NCI-H1436 (cell line): ENCODE measurements at places on chromosomes 3 and 15.

DNA sequence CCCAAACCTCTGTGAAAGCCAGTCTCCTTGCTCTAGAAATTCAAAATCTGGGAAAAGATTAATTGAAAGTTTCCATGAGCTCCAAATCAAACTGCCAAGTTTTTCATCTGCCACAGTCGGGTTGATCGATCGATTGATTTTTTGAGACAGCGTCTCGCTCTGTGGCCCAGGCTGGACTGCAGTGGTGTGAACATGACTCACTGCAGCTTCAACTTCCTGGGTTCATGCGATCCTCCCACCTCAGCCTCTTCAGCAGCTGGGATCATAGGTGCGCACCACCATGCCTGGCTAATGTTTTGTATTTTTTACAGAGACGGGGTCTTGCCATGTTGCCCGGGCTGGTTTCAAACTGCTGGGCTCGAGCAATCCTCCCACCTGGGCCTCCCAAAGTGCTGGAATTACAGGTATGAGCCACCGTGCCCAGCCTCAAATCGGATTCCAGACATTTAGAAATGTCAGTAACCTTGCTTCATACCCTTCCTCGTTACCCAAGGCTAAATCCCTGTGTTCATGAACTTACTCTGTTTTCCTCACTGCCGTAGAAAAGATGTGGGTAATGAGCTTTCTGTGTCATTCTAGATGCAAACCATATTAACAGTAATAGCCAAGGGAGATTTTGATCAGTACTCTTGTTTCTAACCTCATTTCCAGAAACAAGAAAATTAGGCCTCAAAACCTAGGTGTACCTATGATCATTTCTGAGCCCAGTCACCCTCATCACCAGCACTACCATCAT lies 105.9 kb upstream of the AKAP13 start:
- DNase-seq = no peak

- no peak for DNase-seq
Observed at GRCh38 chr3:178950676-178951075, 120.9 kb downstream of the ZMAT3 start.

GRCh38 chr3:42711491-42712343 lies 9.1 kb upstream of the HHATL start:
- no peak for DNase-seq

DNA sequence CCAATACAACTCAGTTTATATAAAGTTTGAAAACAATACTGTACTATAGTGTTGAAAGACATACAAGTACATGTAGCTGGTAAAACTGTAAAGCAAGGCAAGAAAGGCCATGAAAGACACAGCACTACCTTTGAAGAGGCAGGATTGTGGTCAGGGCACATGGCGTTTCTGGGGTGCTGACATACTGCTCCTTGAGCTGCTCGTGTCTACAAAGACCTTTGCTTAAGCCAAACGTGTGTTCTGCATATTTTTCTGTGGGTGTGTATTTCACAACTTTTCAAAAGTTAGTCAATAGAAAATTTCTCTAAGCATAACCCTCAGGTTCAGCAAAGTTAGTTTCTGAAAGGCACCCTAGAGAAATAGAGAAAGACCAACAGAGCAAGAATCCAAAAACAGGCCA lies 14.1 kb upstream of the TOPAZ1 start:
- DNase-seq = no peak

- DNase-seq = no peak
Observed at GRCh38 chr3:61765157-61765876, 203.9 kb downstream of the PTPRG start.

DNA sequence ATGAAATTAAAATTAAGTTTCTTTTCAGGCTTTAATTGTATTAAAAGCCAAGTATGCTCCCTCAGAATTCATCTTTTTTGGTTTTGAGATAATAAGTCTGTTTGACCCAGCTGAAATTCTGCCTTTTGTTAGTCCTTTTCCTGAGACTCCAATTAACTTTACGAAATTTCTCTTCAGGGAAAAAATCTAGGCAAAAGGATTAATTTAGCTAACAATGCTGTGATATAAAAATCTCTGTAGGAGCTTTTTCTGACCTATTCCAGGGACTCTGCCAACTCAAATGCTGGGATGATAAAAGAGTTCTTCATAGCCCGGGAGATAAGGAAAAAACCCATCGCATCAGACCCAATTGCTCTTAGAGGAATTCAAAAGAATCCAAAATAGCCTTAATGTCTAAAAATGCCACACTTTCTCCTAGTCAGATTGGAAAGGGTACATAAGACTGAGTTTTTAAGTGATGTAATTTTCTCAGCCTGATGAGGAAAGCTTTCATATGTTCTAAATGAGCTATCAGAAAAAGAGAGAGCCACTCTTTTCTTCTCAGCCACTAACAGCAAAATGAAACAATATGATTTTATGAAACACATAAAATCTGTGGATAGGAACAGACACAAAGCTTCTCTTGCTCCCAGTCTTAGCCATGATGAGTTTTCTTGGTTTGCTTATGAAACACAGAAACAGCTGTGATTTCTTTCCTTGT lies 405.1 kb downstream of the ROBO1 start:
- DNase-seq = no peak

GRCh38 chr15:39238443-39238842 lies 342.4 kb upstream of the THBS1 start:
- DNase-seq = no peak

- DNase-seq = no peak
Observed at GRCh38 chr15:38796589-38796988, 232.0 kb upstream of the RASGRP1 start.
